H54 (cell line): ENCODE measurements at places on chromosomes 2 and 18.

- no peak for DNase-seq
These were observed 27.5 kb upstream of the ALPP start for GRCh38 chr2:232350804-232351685.

DNA sequence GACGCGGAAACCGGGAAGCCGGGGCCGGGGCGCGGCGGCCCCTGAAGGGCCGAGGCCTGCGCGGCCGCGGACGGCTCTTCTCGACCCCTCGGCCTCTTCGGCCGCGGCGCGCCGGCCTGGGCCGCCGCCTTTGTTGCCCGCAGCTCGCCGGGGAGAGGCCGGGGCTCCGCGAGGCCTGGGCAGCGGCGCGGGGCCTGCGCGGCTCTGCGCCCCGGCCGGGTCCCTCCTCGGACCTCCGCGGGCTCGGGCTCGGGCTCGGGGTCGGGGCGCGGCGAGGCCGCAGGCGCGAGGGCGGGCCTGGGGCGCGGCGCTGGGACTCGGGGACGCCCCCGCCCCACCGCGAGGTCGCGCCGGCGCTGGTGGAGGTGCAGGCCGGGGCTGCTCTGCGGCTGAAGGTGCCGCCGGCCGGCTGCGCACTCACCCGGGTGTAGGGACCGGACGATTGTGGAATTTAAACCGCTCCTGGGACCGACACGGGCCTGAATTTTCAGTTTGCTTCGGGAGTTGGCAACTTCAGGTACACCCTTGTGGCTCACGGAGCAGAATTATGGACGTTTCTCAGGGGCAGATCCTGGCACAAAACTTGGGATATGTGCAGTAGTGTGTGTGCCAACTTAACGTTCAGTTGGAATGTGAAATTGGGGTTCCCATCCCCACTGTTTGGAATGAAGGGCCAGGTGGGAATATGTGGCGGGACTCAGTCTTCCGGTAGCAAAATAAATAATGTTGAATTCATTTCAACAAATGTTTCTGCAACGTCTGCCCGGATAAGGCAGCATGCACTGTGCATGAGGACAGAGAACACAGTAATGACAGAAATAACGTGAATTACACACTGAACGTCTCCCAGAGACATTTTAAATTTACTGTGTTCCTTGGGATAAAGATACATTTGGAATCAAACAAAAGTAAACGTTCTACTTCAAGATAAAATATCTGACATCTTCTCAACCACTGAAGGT lies 787 bp downstream of the SOCS6 start:
- no peak for DNase-seq

DNA sequence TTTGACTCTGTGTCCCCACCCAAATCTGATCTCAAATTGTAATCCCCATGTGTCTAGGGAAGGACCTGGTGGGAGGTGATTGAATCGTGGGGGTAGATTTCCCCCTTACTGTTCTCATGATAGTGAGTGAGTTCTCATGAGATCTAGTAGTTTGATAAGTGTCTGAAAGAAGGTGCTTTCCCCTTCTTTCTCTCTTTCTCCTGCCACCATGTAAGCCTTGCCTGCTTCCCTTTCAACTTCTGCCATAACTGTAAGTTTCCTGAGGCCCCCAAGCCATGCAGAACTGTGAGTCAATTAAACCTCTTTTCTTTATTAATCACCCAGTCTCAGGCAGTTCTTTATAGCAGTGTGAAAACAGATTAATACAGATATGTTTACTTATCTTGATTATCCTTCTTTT lies 266.5 kb upstream of the GYPC start:
- DNase-seq, result no peak

GRCh38 chr2:166653185-166653813 lies 159.2 kb upstream of the SCN7A start:
- DNase-seq, result no peak

DNA sequence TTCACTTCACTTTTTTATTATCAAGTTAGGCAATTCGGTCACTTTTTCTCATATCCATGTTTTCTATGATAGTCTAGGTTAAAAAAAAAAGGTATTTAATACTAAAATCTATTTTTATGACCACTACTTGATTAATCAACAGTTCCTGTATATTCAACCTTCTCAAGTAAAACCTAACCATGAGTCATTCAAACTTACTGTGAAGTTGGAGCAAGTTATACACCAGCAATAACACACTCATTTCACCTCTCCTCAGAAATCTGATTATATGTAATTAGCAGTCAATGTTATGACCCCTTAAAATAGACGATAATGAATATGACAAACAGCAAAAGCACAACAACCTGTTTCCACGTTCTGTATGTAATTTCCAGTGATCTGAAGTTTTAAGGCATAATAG lies 35.0 kb upstream of the ADAM17 start:
- DNase-seq, result no peak

- no peak for DNase-seq
These were observed 459.9 kb upstream of the CELF4 start for GRCh38 chr18:38025433-38026038.

DNA sequence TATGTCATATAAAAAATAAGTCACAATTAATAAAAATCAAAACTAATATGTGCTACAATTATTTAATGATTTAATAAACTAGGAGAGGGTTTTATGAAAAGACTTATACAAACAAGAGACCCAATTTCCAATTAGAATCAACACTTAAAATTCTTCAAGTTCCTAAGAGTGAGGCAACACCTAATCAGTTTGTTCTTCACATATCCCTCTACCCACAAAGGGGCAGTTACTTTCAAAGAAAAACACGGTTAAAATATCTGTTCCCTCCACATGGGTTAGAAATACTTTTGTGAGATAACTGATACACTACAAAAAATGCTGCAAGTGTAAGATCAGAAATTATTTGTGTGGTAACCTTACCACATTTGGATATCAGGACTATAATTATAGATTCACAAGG lies 357.0 kb downstream of the ERBB4 start:
- DNase-seq, result no peak

DNA sequence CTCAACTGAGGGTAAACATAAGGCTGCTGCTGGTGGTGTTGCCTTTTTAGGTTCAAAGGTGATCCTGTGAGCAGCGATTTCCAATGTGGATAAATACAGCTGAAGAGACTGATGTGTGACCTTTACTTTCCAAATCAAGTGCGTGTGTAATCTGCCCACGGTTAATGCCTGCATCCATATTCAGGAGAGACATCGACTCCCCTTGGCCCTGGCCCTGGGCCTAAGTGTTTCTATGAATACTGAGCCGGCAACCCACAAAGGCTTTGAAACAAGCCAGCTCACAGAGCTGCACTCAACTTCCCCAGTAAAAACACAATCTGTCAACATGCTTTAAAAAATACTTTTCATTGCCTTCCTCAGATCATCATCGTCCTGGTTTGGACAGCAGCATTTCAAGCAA lies 1026.6 kb downstream of the TMEM182 start:
- no peak for DNase-seq

GRCh38 chr2:232369126-232369951 lies 9.2 kb upstream of the ALPP start:
- no peak for DNase-seq

DNA sequence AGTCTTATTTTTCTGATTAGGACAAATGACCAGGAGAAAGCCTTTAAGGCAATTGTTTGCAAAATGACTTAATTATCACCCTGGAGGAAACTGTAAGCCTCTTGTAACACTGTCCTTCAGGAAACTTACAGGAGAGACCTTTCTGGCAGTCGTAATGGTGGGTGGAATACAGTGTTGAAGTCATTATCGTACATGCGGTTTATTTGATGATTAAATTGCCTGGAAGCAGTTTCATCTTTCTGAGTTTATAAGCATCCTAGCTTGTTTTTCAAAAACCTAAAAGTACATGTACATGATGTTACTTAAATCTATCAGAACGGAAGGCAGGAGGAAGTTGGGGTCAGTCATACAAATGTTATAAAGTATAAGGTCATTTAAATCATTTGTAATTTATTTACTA lies 86.2 kb upstream of the RAB27B start:
- DNase-seq, result no peak

DNA sequence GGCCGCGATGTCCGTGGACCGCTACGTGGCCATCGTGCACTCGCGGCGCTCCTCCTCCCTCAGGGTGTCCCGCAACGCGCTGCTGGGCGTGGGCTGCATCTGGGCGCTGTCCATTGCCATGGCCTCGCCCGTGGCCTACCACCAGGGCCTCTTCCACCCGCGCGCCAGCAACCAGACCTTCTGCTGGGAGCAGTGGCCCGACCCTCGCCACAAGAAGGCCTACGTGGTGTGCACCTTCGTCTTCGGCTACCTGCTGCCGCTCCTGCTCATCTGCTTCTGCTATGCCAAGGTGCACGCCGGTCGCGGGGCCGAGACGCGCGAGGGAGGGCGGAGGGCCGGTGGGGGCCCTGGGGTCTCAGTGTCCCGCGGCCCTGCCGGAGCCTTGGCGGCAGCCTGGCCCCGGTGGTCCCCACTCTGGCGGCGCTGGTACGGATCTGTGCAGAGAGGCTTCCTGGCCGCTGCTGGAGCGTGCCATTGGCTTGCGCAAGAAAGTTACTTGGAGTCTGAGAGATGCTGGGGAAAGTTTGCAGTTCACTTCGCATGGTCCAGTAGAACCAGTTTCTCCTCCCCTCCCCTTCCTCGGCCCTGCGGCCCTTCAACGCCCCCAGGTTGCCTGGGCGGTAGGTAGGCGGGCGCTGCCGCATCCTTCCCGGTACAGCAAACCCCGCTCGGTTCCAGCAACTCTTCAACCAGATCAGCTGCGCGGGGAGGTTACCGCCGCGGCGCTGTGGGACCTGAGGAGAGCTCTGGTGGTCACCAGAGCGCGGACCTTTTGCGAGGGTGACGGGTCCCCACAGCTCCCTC lies 1.5 kb downstream of the GALR1 start:
- no peak for DNase-seq

DNA sequence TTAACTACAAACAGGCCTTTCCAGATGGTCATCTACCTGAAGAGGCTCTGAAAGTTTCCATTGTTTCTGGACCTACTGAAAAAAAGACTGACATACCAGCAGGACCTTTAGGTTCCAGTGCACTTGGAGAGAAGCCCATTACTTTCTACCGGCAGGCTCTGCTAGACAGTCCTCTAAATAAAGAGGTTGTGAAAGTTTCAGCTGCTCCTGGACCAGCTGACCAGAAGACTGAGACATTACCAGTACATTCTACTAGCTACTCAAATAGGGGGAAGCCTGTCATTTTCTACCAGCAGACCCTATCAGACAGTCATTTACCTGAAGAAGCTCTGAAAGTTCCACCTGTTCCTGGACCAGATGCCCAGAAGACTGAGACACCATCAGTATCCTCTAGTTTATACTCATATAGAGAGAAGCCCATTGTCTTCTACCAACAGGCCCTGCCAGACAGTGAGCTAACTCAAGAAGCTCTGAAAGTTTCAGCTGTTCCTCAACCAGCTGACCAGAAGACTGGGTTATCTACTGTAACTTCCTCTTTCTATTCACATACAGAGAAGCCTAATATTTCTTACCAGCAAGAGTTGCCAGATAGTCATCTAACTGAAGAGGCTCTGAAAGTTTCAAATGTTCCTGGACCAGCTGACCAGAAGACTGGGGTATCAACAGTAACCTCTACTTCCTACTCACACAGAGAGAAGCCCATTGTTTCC lies 65.8 kb downstream of the ALMS1 start:
- no peak for DNase-seq

GRCh38 chr18:73684647-73685046 lies 463.0 kb downstream of the FBXO15 start:
- DNase-seq, result no peak

GRCh38 chr2:241690202-241690717 lies 3.6 kb upstream of the DTYMK start:
- no peak for DNase-seq

DNA sequence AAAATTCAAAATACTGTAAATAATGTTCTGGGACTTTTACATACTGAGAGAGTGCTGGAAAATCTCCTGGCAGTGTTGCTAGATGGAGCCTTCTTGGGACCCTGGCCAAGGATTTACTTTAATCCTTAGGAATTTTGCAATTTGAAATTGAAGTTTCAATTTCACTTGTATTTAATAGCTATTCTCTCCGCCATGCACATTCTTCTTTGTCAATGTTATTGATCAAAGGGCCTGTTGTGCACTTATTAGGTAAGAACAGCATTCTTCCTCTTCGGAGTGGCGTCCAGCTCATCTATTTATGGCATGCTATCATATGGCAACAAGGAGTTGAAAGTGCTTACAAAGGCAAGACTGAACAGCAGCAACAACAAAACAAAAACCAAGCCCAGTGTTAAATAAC lies 40.1 kb upstream of the SOS1 start:
- DNase-seq, result no peak

DNA sequence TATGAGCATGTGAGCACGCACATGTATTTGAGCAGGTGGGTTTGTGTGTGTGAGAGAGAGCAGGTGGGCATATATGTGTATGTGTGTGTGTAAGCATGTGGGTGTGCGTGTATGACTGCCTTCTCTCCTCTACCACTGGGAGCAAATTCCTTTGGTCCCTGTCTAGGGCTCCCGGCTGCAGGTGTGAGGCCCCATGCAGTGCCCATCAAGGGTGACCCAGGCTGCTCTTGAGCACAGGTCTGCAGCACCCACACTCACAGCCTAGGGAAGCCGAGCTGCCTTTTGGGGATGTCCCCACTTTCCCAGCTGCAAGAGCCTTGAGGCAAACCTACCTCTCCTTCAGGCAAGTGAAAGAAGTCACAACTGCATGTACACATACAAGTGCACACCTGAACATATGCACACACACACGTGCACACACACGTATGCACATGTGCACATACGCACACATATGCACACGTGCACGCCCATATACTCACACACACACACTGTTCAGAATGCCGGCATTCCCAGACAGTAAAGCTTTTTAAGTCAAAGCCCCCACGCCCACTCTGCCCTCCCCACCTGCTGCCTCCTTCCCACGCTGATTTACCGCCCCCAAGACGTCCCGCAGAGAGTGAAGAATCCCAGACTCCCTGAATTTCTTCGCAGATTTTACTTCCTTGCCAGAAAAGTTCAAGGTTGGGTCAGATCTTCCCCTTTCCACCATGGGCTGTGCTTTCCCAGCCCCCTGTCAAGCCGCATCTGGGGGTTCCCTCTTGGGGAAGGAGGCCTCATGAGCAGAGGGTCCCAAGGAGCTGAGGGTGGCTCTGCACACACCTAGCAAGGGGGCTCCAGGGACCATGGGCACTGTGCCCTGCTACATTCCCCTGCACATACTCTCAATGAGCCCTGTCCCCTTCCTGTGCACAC lies 170.6 kb downstream of the TWIST2 start:
- DNase-seq, result no peak

- no peak for DNase-seq
These were observed 59.7 kb upstream of the DNMT3A start for GRCh38 chr2:25401307-25402026.

DNA sequence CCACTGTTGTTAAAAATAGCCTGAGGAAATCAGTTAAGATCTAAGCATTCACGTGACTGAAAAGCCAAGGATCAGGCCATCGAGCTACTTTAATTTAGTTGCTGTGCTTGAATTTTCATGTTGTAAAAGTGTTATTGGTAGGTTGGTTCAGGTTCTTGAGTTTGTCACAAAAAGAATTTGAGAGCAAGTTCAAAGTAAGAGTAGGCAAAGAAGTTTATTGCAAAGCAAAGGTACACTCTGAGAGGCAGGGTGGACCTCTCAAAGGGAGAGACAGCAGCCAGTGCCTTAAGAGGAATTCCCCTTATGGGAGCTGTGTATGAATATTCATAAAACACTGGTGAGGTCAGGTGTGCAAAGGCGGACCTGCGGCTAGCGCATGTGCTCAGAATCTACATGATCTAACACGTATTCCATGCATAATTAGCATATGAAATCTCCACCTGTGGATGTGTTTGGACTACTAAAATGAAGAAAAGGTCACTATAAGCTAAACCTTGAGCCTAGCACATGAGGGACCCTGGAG lies 236.5 kb downstream of the NDUFA10 start:
- DNase-seq, result no peak

- DNase-seq, result no peak
These were observed 4.9 kb upstream of the GPC1 start for GRCh38 chr2:240430595-240430994.
